GM04504 (cell line): ENCODE measurements at places on chromosomes 11 and 22.

DNA sequence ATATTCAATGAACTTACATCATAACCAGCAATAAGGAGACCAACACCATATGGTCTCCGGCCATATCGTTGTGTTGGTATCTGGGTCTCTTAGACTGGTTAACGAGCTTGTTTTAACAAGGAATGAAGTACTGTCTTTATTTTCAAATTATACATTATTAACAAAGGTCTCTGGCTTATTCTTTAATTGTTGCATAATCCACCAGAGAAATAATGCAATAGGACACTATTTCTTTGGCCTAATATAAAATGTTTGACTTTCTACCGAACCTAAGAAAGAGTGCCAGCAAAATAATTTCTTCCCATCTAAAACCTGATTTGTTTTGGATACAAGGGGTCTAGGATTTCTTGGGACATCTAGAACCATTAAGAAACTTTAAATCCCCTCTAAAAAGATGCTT is 6.4 kb downstream of the PSMA1 start:
- DNase-seq: no peak

GRCh38 chr22:29814003-29814402 is 24.1 kb downstream of the ASCC2 start:
- no peak for DNase-seq

DNA sequence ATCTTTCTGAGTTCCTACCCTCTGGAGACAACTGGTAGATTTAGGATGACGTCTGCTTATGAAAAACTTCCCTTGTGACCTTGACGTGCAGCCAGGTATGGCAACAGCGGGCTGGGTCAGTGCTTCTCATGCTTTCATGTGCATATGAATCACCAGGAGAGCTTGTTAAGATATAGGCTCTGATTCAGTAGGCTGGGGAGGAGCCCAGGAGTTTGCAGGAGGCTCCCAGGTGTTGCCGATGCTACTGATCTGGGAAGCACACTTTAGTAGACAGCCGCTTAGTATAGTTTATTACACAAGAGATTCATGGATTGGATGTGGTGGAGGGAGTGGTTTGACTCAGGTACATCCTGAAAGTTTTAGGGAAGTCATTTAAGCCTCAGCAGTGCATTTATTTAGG is 23.8 kb downstream of the DIXDC1 start:
- no peak for DNase-seq

DNA sequence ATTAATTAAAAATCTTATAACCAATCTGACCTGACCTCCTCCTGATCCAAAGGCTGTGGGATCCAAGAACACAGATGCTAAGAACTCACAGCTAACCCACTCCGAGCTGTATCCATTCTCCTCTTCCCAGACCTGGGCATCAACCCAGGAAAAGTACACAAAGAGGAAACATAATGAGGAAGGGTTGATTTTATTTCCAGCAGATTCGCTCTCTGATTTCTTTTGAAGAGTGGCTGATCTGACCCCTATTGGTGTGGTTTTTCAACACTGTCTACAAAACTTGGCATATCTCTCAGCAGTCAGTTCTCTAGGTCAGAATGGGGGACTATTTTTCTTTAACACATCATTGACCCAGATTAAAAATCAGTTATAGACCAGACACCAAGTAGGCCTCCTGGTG is 201.9 kb upstream of the UBASH3B start:
- DNase-seq: no peak

DNA sequence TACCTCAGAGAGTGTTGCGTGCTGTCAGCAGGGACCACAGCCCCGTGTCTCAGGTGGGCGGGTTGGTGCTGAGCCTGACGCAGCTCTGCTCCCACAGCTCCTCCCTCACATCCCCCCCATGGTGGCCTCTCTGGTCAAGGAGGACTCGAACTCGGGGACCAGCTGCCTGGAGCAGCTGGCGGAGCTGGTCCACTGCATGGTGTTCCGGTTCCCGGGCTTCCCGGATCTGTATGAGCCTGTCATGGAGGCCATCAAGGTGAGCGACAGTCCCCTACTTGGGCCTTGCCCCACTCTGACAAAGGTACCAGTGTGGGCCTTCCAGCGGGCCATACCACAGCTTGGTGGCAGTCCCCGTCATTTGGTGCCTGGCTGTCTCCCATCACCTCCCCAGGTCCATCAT is 11.8 kb downstream of the USP35 start:
- DNase-seq: no peak

DNA sequence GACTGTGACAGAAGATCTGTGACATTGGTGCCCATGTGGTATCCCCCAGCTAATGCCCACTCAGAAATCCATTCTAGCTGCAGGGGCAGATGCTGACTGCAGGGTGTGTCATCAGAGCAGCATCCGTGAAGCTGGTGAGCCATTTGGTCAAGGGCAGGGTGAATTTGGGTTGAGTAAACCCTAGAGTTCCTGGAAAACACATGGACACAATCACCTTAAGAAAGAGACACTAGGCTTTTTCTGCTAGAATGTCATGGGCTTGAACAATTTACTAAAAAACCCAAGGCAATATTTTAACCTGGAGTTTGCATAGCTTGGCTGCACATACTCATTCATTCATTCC is 100.0 kb downstream of the ADAMTS15 start:
- no peak for DNase-seq

GRCh38 chr11:33802194-33802950 is 28.1 kb upstream of the FBXO3 start:
- DNase-seq: peak; percentile 71

DNA sequence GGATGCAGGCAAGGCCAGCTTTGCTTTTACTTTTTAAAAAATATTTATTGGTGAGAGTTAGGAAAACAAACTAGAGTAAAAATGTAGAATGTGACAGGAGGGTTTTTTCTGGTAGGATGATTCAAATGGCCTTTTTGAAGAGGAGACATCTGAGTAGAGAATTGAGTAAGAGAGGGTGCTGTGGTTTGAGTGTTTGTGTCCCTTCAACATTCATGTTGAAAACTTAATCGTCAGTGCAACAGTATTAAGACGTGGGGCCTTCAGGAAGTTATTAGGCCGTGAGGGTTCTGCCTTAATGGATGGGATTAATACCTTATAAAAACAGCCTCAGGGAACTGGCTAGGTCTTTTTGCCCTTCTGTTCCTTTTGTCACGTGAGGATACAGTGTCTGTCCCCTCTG is 288.8 kb upstream of the C11orf87 start:
- no peak for DNase-seq

GRCh38 chr11:3135481-3136440 is 29.3 kb downstream of the OSBPL5 start:
- DNase-seq: no peak

GRCh38 chr11:86795949-86796348 is 4.4 kb upstream of the PRSS23 start:
- DNase-seq: no peak

DNA sequence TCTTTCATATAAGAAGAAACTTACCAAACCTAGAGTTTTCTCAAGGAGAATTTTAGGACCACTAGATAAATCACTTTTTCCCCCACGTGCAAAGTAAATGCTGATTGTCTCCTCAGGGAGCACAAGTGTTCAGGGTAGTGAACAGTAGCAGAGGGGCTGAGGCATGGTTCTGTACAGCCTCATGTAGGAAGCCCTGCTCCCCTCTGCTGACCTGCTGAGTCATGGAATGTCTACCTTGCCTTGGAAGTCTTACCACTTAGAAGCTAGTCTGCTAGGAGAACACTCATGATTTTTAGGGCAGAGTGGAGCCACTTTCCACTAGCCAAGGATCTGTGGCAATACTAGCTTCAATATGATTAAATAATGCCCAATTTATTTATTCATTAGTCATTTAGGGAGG is 2120.6 kb upstream of the RAG2 start:
- DNase-seq: no peak

- no peak for DNase-seq
These were observed 192.1 kb downstream of the MN1 start for GRCh38 chr22:27609451-27609888.

- DNase-seq: no peak
These were observed 37.1 kb downstream of the SHISAL1 start for GRCh38 chr22:44275631-44275995.

- DNase-seq: peak; percentile 82
These were observed 3.0 kb downstream of the ATL3 start for GRCh38 chr11:63667995-63668795.

DNA sequence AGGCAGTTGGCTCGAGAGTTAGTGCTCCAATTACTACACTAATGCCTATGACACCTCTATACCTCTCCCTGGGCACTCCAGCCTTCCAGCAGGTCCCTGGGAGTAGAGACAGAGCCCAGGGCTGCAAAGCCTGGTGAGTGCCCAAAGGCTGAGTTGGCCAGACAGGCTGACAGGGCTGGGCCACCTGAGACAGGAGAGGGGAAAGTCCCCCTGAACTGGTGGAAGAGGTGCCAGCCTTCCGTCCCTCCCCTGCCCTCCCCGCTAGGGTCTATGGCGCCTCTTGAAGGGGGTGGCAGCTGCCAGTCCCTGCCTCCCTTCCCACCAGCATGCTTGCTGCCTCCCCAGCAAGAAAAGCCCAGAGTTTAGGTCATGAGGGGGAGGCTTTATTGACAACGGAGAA is 3.0 kb downstream of the KCNJ11 start:
- DNase-seq: no peak

- DNase-seq: no peak
These were observed 30.7 kb downstream of the PRR5L start for GRCh38 chr11:36326524-36327419.

DNA sequence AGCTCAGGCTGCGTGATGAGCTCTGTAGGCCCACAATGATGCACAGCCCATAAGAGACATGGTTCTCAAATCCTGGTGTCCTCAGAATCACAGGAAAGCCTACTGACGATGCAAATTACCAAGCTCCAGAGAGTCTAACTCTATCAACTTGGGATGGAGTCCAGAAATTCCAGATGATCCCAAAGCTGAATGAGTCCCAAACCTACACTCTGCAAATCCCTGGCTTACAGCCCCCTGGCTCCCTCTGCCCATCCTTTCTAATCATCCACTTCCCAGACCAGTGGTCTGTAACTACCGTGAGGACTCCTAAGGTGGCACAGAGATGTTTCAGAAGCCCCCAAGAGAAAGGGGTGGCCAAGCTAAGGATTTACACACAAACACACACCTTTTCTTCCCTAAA is 13.5 kb downstream of the ARFGAP2 start:
- no peak for DNase-seq

DNA sequence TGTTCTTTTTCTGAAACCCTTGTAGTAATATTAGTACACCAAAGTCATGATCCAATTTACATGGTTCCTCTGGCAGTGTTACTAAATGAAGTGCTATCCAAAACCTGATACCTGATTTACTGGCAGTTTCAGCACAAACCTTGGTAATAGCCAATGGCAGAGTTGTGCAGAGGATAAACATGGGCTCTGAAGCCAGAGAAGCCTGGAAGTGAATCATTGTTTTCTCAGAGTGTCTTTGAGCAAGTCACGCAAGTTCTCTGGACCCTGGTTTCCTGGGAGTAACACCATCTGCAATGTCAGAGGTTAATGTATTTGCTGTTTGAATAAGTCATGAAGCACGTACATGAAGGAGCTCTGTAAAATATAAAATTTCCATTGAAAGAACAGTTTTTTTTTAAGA is 222.3 kb upstream of the NARS2 start:
- DNase-seq: no peak

DNA sequence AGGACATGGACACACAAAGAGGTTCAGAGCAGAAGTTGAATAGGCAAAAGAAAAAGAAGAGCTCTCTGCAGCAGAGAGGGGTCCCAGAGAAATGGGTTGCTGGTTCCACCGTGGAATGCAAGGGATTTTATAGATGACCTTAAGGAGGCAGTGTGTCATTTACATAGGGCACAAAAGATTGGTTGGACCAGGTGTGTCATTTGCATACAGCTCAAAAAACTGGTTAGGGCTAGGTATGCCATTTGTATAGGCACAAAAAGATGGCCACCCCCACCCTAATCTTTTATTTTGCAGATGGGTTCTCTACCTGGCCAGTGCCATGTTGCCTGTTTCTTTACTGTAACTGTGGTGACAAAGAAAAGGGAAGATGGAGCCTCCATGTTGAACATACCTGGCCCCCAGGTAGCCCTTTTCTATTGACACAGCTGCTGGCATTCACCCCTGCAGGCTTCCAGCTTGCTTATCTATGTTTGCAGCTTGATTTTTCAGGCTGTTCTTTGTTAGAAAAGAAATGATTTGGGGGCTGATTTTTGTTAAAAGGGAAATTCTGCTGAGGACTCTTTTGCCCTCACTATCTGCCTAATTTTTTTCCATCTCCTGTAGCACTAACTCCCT is 3.1 kb upstream of the CAVIN3 start:
- DNase-seq: no peak

DNA sequence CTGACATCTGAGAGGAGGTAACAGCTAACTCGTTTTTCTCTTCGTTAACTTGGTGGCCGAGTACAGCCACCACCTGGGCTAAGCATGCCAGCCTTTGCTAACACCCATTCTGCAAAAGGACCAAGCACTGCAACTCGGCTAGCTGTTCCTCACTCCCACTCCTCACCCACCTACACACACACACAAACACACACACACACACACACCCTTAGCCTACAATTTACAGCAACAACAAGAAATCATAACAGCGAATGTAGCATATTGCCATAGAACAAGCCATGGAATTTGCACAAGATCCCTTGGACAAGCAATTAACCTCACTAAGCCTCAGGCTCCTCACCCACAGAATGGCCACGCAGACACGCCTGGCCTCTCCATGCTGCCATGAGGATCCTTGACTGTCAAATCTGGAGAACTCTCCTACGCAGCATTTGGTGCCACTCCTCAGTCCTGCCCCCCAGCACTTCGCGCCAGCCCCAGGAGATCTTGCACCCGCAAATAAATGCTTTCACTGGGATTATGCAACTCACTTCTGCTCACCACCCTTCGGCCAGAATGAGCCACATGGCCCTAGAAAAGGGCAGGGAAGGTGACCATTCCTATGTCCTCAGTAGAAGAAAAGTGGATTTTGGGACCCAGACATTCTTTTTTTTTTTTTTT is 58.9 kb downstream of the LARGE1 start:
- no peak for DNase-seq

GRCh38 chr11:71080239-71081097 is 171.9 kb downstream of the SHANK2 start:
- DNase-seq: peak; percentile 4

GRCh38 chr11:14611939-14612338 is 31.7 kb upstream of the PDE3B start:
- no peak for DNase-seq

DNA sequence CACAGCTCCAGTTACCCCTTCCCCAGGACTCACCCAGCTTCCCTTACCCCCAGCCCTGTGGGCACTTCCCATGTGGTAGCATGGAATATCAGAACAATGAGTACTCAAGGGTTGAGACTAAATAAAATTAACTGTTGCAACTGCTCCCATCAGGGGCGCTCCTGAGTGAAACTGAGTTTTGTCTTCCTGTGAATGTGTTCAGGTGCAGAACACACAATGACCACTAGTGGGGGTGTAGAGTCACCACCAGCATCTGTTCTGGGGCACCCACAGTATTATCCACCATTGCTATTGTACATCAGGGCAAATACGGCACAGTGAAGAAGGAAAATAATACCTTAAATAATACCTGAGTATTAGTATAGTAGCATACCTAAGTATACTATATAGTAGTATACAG is 689.7 kb downstream of the TBC1D22A start:
- no peak for DNase-seq
